ENCODE measurements at places on chromosomes 6 and 20. TPM values are rescaled to one million over a fixed set of nuclear protein-coding genes. Genes with fewer than 3 reads are reported as not detected.

GDAP1L1 gene
- not detected for total RNA-seq

SHLD1 gene
- 1.8 TPM for total RNA-seq

ZBP1 gene
- total RNA-seq, result not detected

EFCAB8 gene
- total RNA-seq, result not detected

ALDH5A1 gene
- 1.3 TPM for total RNA-seq

TAGAP gene
- not detected for total RNA-seq

C6orf15 gene
- not detected for total RNA-seq

NKAIN4 gene
- not detected for total RNA-seq

ZBTB9 gene
- 5.7 TPM for total RNA-seq

TFEB gene
- total RNA-seq, result 3.0 TPM

OTOR gene
- total RNA-seq, result not detected

TFAP2C gene
- total RNA-seq, result 9.5 TPM

SCRT2 gene
- not detected for total RNA-seq

SLC18B1 gene
- 6.3 TPM for total RNA-seq

GNAS-AS1 gene
- total RNA-seq, result 0.87 TPM

TMC2 gene
- not detected for total RNA-seq

STX11 gene
- total RNA-seq, result 0.77 TPM

NRN1 gene
- total RNA-seq, result 0.11 TPM

UBD gene
- not detected for total RNA-seq

MMP24 gene
- 0.11 TPM for total RNA-seq

SGK1 gene
- total RNA-seq, result 113 TPM

TDP2 gene
- 27.7 TPM for total RNA-seq

CGAS gene
- 7.4 TPM for total RNA-seq

PIM1 gene
- 13.2 TPM for total RNA-seq

MUC21 gene
- total RNA-seq, result not detected

CST9L gene
- 0.11 TPM for total RNA-seq

TMEM217 gene
- total RNA-seq, result 1.6 TPM

ZC3H12D gene
- total RNA-seq, result 0.37 TPM

Data from uterine smooth muscle cell (primary cell).